Activated T-helper 1 cell treated with anti-CD3 and anti-CD28 coated beads, Interleukin-12 subunit alpha, Interleukin-12 subunit beta, Interleukin-2, Interleukin-4 antibody, amounts not matched to agents 30 ng/mL and 10 ng/mL and 1 ng/mL, durations not matched to agents 14 hours and 24 hours and 36 hours (primary cell): ENCODE measurements at places on chromosomes 6 and 20. TPM values are rescaled to one million over a fixed set of nuclear protein-coding genes. Genes with fewer than 3 reads are reported as not detected.
A peak's percentile ranks its signal among the peaks of the same experiment; 100 is the strongest.

The TFAP2A gene
- not detected in 2 replicates for total RNA-seq

DNA sequence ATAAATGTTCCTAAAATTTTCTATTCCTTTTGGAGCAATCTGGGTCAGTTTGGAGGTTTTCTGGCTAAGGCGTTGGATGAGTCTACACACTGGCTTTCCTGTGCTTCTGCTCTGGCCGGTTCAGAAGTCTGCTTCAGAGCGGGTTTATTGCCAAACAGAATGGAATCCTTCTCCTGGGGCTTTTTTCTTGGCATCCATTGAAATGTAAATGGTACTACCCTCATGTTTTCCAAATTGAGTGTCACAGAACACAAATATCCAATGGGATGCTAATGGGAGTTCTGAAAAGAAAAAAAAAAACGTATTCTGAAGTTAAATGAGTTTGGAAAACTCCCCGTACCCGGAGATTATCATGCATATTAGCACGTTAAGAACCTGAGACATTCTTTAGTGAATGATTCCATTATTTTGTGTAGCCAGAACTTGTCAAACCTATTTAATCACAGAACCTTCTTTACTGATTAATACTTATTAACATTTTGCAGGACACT, 930.3 kb downstream of the QKI start:
- DNase-seq = no peak
- no peak overlapping the region for H3K27ac ChIP-seq
- H3K36me3 ChIP-seq = no peaks in the 10 kb centered on the region
- H3K4me3 ChIP-seq = no peak overlapping the region
- H3K4me1 ChIP-seq = no peaks in the 10 kb centered on the region

DNA sequence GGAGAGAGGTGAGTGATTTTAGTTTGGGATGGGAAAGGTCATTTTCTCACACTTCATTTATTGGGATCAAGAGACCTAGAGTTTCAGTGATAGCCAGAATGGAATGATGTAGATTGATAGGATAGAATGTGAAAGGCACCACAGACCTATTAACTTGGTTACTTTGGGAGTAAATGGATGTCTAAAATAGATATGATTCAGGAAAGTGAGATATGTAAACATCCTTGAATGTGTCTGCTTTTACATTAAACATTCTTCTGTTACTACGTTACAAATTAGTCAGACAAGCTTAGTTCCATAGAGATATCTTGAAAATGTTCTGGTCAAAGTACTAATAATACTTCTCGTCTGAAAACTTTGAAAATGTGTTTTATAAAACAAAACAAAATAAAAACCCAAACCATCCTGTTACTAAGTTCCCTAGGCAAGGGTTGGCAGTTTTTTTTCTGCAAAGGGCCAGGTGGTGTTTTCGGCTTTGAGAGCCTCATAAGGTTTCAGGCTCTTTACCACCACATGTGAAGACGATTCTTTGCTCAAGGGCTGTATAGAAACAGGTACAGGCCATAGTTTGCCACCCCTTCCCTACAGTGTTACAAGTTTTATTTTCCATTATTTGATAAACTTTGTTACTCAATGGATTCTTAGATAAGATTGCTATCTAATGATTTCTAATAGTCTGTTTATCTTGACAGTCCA, 3.4 kb downstream of the CYB5R4 start:
- peaks cover 33% of the 10 kb centered on the region for H3K4me1 ChIP-seq
- H3K4me3 ChIP-seq = no peak overlapping the region
- H3K36me3 ChIP-seq = peaks cover 40% of the 10 kb centered on the region
- no peak for DNase-seq
- no peaks in the 10 kb centered on the region for H3K27me3 ChIP-seq
- no peak overlapping the region for H3K27ac ChIP-seq

DNA sequence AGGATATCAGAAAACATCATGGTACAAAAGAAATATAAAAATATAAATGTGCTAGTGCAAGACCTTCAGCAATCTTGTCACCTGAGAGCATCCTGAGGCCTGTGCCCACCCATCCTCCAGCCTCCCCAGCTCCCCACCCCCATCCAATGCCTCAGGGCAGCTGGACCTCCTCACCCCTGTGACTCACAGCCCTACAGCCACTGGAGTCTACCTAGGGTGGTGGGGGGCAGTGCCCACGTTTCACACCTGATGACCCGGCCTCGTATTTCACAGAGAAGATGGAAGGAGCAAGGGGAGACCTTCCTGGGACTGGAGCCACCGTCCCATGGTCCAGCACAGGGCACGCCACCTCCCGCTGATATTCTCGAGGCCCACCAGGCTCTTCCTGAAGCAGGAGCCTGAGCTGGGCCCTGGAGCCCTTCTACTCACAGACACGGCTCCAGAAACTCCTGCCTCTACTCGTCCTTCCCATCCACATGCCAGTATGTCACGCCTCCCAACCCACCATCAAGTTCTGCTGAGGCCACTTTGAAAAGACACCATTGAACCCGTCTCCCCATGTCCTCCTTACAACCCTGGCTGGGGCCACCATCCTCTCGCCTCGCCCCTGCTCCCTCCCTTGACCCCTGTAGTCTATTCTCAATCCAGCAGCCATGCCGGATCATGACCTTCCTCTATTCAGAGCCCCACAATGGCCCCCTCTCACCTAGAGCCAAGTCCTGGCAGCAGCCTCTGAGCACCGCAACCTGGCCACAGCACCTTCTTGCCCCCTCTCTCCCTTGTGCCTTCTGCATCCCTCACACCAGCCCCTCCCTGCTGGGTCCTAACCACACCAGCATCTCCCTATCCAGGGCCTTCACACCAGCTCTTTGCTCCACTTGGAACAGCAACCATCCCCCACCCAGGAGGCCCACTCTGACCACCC, 13.3 kb downstream of the APMAP start:
- H3K36me3 ChIP-seq = peaks cover 84% of the 10 kb centered on the region
- H3K4me1 ChIP-seq = peaks cover 46% of the 10 kb centered on the region
- no peaks in the 10 kb centered on the region for H3K27me3 ChIP-seq
- H3K4me3 ChIP-seq = no peak overlapping the region

The IL17A gene
- not detected in 2 replicates for total RNA-seq

The HLA-DPA1 gene
- 61.0 and 66.7 TPM in 2 replicates for total RNA-seq

GRCh38 chr6:167079853-167080297, 43.0 kb upstream of the CCR6 start:
- H3K4me1 ChIP-seq = peaks cover 14% of the 10 kb centered on the region
- H3K27ac ChIP-seq = no peak overlapping the region
- no peak overlapping the region for H3K4me3 ChIP-seq

The LHFPL5 gene
- total RNA-seq = not detected in 2 replicates

DNA sequence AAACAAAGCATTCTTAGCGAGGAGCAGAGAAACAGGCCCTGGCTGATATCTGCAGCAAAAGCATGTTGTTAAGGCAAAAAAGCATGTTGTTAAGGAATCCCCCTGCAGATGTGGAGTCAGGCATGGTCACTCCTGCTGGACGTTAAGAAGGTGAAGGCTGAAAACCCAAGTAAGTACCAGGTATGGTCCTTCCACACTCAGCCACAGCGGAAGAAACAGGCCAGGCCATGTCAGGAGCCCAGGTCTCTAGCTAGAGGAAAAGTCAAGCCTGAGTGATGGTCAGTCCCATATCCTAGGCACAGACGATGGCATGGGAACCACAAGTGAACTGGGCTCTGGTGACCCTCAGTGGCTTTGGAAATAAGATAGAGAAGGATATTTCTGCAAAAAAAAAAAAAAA, 32.5 kb upstream of the MAS1L start:
- H3K4me1 ChIP-seq = peaks cover 10% of the 10 kb centered on the region
- H3K4me3 ChIP-seq = no peak overlapping the region
- no peak overlapping the region for H3K27ac ChIP-seq

The TXLNB gene
- total RNA-seq = 0.08 TPM in 1 of 2 replicates, not detected in the other

The THBD gene
- total RNA-seq = not detected in 2 replicates

- H3K4me1 ChIP-seq = peaks cover 9% of the 10 kb centered on the region
- peak overlapping the region; percentile 53 for H3K4me3 ChIP-seq
- DNase-seq = no peak
- H3K27ac ChIP-seq = no peak overlapping the region
- peaks cover 78% of the 10 kb centered on the region for H3K27me3 ChIP-seq
Measured at GRCh38 chr6:117264369-117264691, 1.0 kb upstream of the VGLL2 start.

- peaks cover 15% of the 10 kb centered on the region for H3K4me1 ChIP-seq
- H3K27me3 ChIP-seq = peaks cover 2% of the 10 kb centered on the region
- H3K27ac ChIP-seq = peak overlapping the region; percentile 47
- no peak overlapping the region for H3K4me3 ChIP-seq
- DNase-seq = no peak
Measured at GRCh38 chr6:154218301-154218700, 138.3 kb downstream of the IPCEF1 start.

DNA sequence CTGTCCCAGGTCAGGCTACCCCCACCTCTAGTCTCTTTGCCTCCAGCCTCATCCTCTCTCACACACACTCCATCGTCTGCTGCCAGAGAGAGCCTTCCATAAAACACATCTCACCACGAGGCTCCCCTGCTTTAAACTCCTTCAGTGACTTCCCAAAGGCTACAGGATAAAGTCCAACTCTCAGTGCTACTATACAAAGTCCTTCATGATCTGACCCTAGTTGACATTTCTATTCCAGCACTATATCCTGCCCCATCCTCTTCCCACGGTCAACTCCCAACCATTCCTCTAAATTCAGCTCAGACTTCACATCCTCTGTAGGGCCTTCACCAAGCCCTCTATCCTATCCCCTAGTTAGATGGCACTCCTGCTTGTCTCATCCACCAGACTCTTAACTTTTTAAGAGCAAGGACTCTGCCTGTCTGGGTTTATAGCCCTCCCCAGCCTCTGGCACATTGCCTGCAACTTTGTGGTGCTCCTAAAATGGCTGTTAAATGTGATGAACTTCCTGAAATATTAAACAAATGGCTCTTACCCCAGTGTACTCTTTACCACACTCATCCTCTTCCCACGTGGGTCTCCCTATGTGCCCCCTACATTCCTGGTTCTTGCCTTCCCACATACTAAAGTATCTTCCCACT, 36.1 kb downstream of the KIF16B start:
- no peak overlapping the region for H3K27ac ChIP-seq
- DNase-seq = no peak
- H3K4me1 ChIP-seq = no peaks in the 10 kb centered on the region
- no peak overlapping the region for H3K4me3 ChIP-seq

GRCh38 chr6:315921-316752, 23.9 kb downstream of the DUSP22 start:
- peaks cover 5% of the 10 kb centered on the region for H3K36me3 ChIP-seq
- no peak for DNase-seq
- H3K4me3 ChIP-seq = no peak overlapping the region

The BMP7 gene
- total RNA-seq = 0.12 and 0.21 TPM in 2 replicates

DNA sequence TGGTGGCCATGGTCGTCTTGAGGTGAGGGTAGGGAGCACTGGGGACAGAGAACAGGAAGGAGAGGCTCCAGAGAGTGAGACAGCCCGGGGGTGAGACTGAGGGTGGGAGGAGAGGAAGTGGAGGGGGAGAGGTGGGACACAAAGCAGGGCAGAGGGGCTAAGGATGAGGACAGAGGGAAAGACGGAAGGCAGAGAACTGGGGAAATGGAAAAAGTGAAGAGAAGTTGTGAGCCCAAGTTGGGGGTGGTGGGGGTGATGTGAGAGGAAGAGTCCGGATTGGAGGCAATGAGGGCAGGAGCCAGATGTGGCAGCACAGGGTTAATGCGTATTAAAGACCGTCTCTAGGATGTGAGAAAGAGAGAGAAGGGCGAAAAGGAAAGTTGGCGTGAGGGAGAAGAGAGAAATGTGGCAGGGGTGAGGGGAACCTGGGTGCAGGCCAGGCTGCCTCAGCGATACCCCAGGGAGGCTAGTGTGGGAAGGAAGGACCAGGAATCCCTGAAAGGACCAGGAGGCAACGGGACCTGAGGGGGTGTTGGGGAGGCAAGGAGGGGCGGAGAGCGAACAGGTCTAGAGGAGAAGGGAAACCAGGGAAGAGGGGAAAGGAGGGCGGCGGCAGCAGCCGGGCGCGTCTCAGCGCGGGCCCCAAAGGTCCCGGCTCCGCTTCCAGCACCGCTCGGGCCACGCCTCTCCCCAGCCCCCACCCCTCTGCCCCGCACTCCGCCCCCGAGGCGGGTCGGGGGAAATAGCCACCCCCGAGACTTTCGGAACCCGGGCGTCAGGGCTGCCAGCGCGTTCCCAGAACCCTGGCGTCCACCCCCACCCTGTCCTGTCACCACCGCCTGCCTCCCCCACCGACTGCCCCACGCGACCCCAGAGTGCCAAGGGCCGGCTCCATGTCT, at the start of gene PPP1R18:
Gene PPP1R18 (minus strand): TSS at position 637 of the 899 bp plus-strand sequence. CDS start 627 bp downstream, at position 10.
- H3K27me3 ChIP-seq = no peaks in the 10 kb centered on the region
- peak within 1 kb of the TSS; percentile 94 for H3K4me3 ChIP-seq
- H3K27ac ChIP-seq = peak within 1 kb of the TSS; percentile 92
- H3K4me1 ChIP-seq = peaks cover 46% of the 10 kb centered on the region

- no peaks in the 10 kb centered on the region for H3K36me3 ChIP-seq
- no peaks in the 10 kb centered on the region for H3K4me1 ChIP-seq
- H3K27ac ChIP-seq = no peak overlapping the region
- H3K27me3 ChIP-seq = peaks cover 37% of the 10 kb centered on the region
- no peak for DNase-seq
- H3K4me3 ChIP-seq = no peak overlapping the region
Measured at GRCh38 chr20:9507544-9508239, 6.7 kb upstream of the LAMP5 start.

The MYB gene
- total RNA-seq = 57.3 and 60.4 TPM in 2 replicates

GRCh38 chr6:50655848-50656453, 57.4 kb upstream of the TFAP2D start:
- H3K36me3 ChIP-seq = no peaks in the 10 kb centered on the region
- H3K4me3 ChIP-seq = no peak overlapping the region
- no peak for DNase-seq

The NFATC2 gene
- total RNA-seq = 84.0 and 86.4 TPM in 2 replicates

DNA sequence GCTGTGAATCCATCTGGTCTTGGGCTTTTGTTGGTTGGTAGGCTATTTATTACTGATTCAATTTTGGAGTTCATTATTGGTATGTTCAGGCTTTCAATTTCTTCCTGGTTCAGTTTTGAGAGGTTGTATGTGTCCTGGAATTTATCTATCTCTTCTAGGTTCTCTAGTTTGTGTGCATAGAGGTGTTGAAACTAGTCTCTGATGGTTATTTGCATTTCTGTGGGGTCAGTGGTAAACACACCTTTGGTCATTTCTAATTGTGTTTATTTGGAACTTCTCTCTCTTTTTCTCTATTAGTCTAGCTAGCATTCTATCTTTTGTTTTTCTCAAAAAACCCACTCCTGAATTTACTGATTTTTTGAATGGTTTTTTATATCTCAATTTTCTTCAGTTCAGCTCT, 70.1 kb upstream of the IRAK1BP1 start:
- no peak for DNase-seq
- peaks cover 1% of the 10 kb centered on the region for H3K36me3 ChIP-seq
- no peak overlapping the region for H3K27ac ChIP-seq
- no peaks in the 10 kb centered on the region for H3K4me1 ChIP-seq
- no peak overlapping the region for H3K4me3 ChIP-seq

GRCh38 chr20:33649201-33649681, 12.9 kb upstream of the C20orf144 start:
- H3K4me1 ChIP-seq = peaks cover 22% of the 10 kb centered on the region
- no peak overlapping the region for H3K27ac ChIP-seq
- no peaks in the 10 kb centered on the region for H3K27me3 ChIP-seq
- DNase-seq = no peak

- no peak for DNase-seq
- no peaks in the 10 kb centered on the region for H3K4me1 ChIP-seq
- H3K4me3 ChIP-seq = no peak overlapping the region
- H3K36me3 ChIP-seq = no peaks in the 10 kb centered on the region
- H3K27me3 ChIP-seq = no peaks in the 10 kb centered on the region
Measured at GRCh38 chr6:4489538-4489937, 286.7 kb upstream of the CDYL start.
